ENCODE measurements at places on chromosomes 6 and 20. TPM values are rescaled to one million over a fixed set of nuclear protein-coding genes. Genes with fewer than 3 reads are reported as not detected.

The CD93 gene
- total RNA-seq = 4.9 TPM

The SOX4 gene
- total RNA-seq = 10.0 TPM

The KIAA0408 gene
- total RNA-seq = 1.4 TPM

The ALDH5A1 gene
- total RNA-seq = 4.5 TPM

The APMAP gene
- total RNA-seq = 88.7 TPM

The PDE10A gene
- 2.4 TPM for total RNA-seq

The TRIM15 gene
- total RNA-seq = not detected

The MUC21 gene
- not detected for total RNA-seq

The ARFGEF3 gene
- total RNA-seq = 0.12 TPM

The PTCRA gene
- not detected for total RNA-seq

The RNF39 gene
- not detected for total RNA-seq

The DCDC2 gene
- not detected for total RNA-seq

The FLRT3 gene
- 13.3 TPM for total RNA-seq

The BLOC1S5 gene
- total RNA-seq = 6.9 TPM

The GATA5 gene
- 0.77 TPM for total RNA-seq

The COL11A2 gene
- total RNA-seq = under 0.01 TPM

The FAM83D gene
- 4.4 TPM for total RNA-seq

The C4A gene
- 6.9 TPM for total RNA-seq

The WFDC5 gene
- not detected for total RNA-seq

All from pericardium fibroblast (primary cell).